ENCODE measurements at places on chromosomes 11 and 22.

- no peak for DNase-seq
Measured at GRCh38 chr22:24503843-24504338, 8.8 kb downstream of the UPB1 start.

DNA sequence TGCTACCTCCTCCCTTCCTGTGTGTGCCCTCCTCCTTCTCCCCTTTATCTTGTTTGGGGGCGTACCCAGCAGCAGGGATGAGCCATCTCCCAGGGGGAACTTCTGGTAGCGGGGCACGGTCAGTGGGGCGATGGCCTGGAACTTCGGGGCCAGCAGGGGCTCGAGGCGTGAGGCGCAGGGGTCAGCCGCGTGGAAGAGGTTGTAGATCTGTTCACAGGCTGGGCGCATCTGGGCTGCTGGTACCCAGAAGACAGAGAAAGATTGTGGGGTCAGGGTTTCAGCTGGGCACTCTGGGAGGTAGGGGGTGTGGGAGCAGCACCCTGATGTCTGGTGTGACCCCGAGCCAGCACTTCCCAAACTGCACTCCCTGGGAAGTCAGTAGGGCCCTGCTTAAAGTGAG, 9.1 kb downstream of the PITPNM1 start:
- DNase-seq, result no peak

DNA sequence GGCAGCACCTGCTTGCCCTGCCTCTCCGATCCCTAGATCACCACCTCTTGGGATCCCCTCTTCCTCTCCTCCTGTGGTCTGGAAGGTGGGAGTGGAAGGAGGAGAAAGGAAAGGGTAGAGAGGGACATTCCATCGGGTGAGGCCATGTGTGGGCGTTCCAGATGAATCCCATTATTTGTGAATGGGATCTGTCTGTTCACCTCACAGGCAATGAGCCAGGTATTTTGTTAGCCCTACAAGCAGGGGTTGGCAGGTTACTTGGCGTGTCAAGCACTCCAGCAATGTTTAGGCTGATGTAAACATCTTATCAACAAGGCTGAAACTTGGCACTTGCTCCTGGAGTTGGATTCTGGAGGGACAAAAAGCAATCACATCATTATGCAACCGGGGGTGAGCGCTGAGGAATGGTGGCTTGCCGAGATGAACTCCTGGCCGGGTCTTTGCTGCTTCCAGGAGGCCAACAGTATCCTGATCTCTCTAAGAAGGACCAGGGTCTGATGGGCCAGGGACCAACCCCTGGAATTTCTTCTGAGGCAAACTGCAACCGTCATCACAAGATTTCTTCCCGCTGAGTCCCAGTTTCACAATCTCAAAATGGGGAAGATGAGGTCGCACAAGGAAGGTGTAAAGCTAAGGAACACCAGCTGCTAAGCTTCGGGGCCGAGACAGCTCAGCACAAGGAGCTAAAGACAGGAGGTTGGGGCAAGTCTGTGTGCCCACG, 7.8 kb downstream of the ADAMTS8 start:
- DNase-seq, result no peak

- no peak for DNase-seq
Measured at GRCh38 chr11:122097419-122098001, 18.5 kb downstream of the BLID start.

GRCh38 chr11:114914231-114915005, 236.1 kb downstream of the NXPE2 start:
- no peak for DNase-seq

GRCh38 chr22:20219667-20220628, 48.2 kb downstream of the RTN4R start:
- DNase-seq, result no peak

- no peak for DNase-seq
Measured at GRCh38 chr11:24664399-24664798, 167.5 kb downstream of the LUZP2 start.

DNA sequence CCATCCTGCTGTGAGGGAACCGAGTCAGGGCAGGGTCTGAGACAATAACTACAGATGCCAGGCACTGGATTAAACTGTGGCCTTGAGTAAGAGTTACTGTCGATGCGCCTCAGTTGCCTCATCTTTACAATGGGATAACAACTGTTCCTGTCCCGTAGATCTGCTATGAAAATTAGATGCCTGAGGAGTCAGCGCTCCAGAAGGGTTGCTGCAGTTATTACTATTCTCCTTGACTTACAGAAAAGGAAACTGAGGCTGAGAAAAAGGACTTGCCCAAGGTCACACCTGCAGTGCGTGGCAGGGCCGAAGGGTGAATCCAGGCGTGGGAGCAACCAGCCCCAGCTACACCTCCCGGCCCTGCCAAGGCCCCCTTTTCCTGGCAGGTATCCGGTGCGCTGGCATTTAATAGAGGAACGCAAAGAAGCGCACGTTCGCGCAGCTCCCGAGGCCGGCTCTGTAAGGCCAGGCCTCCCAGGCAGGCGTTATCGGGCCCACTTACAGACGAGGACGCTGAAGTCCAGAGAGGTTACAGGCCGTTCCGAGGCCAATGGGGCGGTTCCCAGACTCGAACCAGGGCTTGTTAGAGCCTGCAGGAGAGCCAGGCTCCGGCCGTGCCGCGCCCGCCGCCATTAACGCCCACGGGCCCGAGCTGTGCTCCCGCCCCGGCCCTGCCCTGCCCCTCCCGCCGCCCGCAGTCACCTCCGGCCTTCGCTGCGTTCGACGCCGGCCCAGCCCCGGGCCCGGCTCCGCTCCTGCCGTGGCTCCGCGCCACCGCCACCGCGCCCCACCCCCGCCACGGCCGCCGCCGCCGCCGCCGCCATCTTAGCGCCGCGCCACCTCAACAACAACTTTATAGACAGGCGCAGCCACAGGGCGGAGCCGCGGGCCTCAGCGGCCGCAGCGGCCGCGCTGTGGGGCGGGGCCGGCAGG, at the start of gene C11orf68:
C11orf68 (minus strand) TSS at position 852 of the 930 bp plus-strand sequence; CDS start at position 821, 31 bp downstream.
- DNase-seq, result no peak

GRCh38 chr11:125975634-125976033, 29.8 kb downstream of the VSIG10L2 start:
- DNase-seq, result no peak

GRCh38 chr22:44407987-44408828, 89.8 kb downstream of the RTL6 start:
- DNase-seq, result no peak

DNA sequence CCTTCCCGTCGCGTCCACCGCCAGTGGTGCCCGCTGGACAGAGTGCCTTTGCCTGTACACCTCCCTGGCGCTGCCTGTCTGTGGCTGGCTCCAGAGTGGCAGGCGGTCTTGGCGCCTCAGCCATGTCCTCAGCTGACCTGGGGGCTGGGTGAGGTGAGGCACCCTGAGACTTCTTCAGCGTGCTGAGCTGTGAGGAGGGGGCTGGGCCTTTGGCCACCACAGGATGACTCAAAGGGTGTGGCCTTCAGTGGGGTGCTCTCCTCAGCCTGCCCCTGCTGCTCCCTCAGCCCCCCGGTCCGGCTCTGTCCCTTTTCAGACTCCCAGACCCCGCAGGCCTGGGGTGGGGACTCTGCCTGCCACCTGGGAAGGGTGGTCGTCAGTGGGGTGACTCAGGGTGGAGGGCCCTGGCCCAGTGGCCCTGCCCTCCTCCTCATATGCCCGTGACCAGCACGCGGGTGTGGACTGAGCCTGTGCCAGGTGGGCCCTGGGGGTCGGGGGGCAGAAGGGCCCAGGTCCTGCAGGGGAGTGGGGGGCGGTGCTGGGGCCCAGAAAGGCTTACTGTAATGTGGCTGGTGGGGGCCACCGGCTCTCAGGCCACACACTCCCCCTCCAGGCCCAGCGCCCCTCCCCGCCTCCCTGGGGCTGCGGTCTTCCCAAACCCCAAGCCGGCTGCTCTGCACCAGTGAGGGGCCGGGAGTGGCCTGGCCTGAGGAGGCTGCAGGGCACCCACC, 15.9 kb downstream of the CRELD2 start:
- peak; percentile 62 for DNase-seq

GRCh38 chr11:122633219-122633829, 22.2 kb upstream of the UBASH3B start:
- peak; percentile 30 for DNase-seq

DNA sequence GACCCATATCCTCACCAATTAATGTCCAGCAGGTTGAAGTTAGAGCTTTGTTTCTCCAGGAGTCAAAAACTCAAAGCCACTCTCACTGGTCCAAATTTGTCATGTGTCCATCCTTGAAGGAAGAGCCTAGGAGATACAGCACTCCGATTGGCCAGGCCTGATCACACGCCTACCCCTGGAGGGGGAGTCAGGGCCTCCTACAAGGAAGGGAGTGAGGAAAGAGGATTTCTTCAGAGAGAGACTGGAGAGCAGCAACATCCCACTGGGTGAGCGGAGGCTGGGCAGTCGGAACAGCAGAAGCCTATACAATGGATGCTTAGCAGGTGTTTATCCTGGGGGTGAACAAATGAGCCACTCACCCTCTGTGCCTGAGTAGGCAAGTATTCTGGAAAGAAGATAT, 113.9 kb downstream of the TRIM29 start:
- no peak for DNase-seq

DNA sequence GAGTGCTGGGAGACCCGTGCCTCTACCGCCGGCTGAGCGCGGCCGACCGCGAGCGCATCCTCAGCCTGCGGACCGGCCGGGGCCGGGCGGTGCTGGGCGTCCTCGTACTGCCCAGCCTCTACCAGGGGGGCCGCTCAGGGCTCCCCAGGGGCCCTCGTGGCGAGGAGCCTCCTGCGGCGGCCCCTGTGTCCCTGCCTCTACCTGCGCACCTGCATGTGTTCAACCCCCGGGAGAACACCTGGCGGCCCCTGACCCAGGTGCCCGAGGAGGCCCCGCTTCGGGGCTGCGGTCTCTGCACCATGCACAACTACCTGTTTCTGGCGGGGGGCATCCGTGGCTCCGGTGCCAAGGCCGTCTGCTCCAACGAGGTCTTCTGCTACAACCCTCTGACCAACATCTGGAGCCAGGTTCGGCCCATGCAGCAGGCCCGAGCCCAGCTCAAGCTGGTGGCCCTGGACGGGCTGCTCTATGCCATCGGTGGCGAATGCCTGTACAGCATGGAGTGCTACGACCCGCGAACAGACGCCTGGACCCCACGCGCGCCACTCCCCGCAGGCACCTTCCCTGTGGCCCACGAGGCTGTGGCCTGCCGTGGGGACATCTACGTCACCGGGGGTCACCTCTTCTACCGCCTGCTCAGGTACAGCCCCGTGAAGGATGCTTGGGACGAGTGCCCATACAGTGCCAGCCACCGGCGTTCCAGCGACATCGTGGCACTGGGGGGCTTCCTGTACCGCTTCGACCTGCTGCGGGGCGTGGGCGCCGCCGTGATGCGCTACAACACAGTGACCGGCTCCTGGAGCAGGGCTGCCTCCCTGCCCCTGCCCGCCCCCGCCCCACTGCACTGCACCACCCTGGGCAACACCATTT, 3.5 kb downstream of the KLHDC7B start:
- DNase-seq, result no peak

GRCh38 chr11:71927820-71928736, at the start of gene XNDC1N:
TSS of gene XNDC1N (minus strand) at chr11:71928594. CDS start at chr11:71923353, 5,241 bp downstream.
- DNase-seq, result no peak

- no peak for DNase-seq
Measured at GRCh38 chr11:13896981-13897353, 65.6 kb upstream of the SPON1 start.

- DNase-seq, result peak; percentile 19
Measured at GRCh38 chr11:9459667-9460321, 1.0 kb upstream of the ZNF143 start.

GRCh38 chr11:128689591-128689947, 4.3 kb upstream of the FLI1 start:
- no peak for DNase-seq

DNA sequence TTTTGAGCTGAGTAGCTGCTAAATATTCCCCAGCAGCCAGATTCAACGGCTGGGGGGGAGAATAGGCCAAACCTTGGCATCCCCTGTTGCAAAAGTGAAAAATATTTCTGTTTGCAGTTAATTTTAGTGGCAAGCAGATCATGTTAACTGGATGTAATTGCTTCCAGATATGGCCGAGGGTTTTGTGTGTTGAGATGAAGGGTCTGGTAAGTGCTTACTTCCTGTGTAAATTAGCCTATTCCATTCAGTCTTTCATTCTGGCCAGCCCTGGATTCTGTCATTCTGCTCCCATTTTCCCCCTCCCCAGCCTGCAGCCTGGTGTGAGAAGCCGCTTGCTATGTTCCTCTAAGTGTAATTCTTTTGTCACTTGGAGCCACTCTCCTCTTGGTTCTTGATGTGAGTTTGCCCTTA, 17.4 kb downstream of the ZBTB16 start:
- no peak for DNase-seq

DNA sequence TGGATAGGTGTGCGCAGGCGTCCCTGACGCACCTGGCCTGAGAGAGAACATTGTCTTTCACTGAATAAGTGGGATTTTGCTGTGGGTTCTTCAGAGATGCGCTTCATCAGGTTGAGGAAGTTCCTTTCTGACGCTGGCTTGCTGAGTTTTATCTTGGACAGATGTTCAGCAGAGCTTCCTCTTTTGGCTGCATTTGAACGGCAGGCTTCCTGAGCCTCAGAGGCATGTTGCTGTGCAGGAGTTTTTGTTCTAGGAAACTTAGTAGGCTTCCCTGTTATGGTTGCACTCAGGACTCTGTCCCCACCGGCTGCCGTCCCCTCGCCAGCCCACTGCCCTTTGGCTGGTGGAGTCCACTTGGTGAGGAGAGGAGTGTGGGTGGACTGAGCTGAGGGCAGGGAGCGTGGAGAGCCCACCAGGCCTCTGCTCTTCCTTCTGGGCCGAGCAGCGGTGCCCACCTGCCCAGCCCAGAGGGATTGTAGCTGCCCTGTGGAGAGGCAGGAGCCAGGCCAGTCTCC, 17.2 kb downstream of the FRMD8 start:
- peak; percentile 82 for DNase-seq

DNA sequence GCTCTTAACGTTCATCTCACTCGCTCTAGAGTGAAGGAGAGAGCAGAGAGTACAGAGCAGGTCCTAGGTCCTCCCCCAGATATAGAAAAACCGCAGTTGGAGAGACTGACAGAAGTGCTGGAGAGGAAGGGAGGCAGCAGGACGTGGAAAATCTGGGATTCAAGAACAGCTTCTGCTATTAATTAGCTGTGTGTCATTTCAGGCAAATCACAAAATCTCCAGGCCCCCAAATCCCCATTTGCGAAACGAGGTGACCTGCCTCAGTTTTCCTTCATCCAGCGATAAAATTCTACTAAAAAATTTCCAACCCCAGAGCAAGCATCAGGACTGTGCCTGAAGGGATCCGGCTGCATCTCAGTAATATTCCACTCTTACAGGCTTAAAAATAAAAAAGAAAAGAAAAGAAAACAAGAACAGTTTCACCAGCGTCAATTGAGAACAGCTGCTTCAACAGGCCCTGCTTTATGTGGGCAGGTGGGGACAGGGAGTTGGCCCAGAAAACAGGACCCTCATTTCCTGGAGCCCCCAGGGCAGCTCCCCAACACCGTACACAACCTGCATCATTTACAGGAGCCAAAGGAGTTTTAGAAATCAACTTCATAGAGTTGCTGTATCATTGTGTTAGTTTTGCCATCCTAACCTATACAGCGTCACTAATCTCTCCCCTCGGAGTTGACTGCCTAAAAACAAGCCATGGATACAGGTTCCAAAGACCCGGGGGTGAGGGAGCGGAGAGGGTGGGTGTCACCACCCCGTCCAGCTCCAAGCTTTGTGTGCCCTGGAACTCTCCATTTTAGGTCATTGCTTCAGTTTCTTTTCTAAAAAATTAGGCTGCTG, 2.3 kb upstream of the MALAT1 start:
- no peak for DNase-seq

All from naive B cell (primary cell).